Parietal lobe (tissue), 2 donors: ENCODE measurements at places on chromosomes 2 and 18. TPM values are rescaled to one million over a fixed set of nuclear protein-coding genes. Genes with fewer than 3 reads are reported as not detected.

The ASXL3 gene
- 123 TPM for total RNA-seq

The LCT gene
- not detected for total RNA-seq

The ZNF892 gene
- 62.3 TPM for total RNA-seq

The TACR1 gene
- 0.94 TPM for total RNA-seq

The RSAD2 gene
- 5.9 TPM for total RNA-seq

The PJVK gene
- total RNA-seq, result 11.0 TPM

The LRRTM4 gene
- 89.5 TPM for total RNA-seq

The COL4A3 gene
- total RNA-seq, result 2.5 TPM

The USP40 gene
- 21.0 TPM for total RNA-seq

The MAPRE3 gene
- 35.7 TPM for total RNA-seq

The VIT gene
- total RNA-seq, result 0.31 TPM

The SCG2 gene
- 50.7 TPM for total RNA-seq

The REEP1 gene
- total RNA-seq, result 191 TPM

The GALNT3 gene
- 7.8 TPM for total RNA-seq

The CHRNG gene
- total RNA-seq, result not detected

The ACKR3 gene
- 12.5 TPM for total RNA-seq

The TSGA10 gene
- 25.4 TPM for total RNA-seq

The FSIP2 gene
- 11.0 TPM for total RNA-seq

The NETO1 gene
- total RNA-seq, result 44.1 TPM

The SPDYA gene
- total RNA-seq, result 5.0 TPM

The SP110 gene
- total RNA-seq, result 2.2 TPM

The TUBB8B gene
- total RNA-seq, result not detected

The HOXD8 gene
- total RNA-seq, result not detected
